ENCODE measurements at places on chromosomes 16 and 17.

DNA sequence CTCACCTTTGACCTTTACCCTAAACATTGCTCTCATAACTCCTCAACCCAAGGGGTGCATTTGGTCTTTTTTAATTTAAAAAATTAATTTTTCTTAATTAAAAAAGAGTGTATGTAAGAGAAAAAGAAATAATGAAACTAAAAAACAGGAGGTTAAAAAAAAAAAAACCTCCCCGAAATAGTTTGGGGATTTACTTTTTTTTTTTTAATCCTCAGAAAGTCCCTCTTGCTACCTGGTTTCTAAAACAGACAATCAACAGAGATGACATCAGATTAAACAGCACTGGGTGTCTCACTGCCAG lies 301.3 kb downstream of the SOX9 start:
- no peak for DNase-seq

DNA sequence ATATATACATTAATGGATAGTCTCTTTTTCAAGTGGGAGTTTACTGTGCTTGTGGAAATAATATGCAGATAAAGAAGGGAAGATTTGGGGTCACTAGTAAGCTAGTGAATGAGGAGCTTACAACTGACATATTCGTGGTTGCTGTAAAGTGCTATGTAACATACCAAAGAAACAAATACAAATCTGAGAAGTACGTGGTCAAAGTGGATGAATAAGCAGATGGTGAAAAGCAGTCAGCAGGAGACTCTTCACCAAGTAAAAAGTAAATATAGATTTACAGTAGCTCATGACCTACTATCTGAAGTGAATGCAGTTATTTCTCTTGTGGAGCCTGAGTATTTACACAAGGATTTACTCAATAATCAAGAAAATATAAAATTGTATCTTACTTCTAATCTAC lies 136.6 kb upstream of the ELAC2 start:
- DNase-seq: no peak

DNA sequence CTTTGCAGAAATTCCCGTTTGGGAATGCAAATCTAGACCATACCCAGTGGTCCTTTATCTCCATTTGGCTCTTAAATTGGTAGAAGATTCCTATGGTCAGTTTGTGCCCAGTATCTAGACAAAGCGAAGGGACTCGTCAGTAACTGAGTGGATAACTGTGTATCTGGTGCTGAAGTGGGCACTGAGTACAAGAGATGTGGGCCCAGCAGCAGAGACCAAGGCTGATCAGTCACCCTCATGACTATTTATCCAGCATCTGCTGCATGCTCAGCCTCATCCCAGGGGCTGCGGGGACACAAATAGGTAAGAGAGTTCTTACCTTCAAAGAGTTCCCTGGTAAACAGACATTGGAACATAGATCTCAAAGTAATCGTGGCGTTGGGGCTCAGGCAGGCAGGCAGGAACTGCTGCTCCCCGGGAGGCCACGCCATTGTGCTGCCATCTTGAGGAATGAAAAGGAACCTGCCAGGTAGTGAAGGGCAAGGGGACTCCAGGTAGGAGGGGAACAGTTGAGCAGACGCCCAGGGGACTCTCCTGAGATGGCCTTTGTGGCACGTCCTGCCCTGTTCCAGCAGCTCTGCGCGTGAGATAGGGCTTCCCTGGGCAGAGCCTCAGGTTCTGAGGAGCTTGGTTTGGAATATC lies 10.3 kb downstream of the NT5M start:
- DNase-seq: no peak

DNA sequence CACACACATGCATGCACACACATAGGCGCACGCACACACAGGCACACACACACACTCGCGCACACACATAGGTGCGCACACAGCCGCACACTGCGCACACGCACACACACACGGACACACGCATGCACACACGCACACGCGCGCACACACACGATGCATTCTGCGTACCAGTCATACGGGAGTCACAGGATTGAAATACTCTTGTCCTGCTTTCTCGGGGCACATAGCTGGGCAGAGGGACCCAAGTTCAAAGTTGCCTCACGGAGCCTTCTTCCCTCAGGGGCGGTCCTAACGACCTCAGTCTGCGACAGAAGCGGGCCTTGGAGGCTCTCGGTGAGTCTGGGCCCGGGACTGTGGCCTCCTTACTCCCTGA lies 56.0 kb downstream of the MRM1 start:
- no peak for DNase-seq
